ENCODE measurements at places on chromosomes 5 and 9. TPM values are rescaled to one million over a fixed set of nuclear protein-coding genes. Genes with fewer than 3 reads are reported as not detected.

The CER1 gene
- not detected for total RNA-seq

The NR5A1 gene
- not detected for total RNA-seq

The PCDHA1 gene
- total RNA-seq, result not detected

The NEUROG1 gene
- total RNA-seq, result not detected

The CNTNAP3B gene
- 2.2 TPM for total RNA-seq

The CRHBP gene
- not detected for total RNA-seq

- peak; percentile 45 for DNase-seq
- H3K4me1 ChIP-seq, result peaks cover 10% of the 10 kb centered on the region
- H3K27ac ChIP-seq, result peak overlapping the region; percentile 54
- peak overlapping the region; percentile 20 for H3K4me3 ChIP-seq
- H3K27me3 ChIP-seq, result no peaks in the 10 kb centered on the region
- peaks cover 8% of the 10 kb centered on the region for H3K36me3 ChIP-seq
Observed at GRCh38 chr9:16417749-16418148, 452.7 kb downstream of the BNC2 start.

DNA sequence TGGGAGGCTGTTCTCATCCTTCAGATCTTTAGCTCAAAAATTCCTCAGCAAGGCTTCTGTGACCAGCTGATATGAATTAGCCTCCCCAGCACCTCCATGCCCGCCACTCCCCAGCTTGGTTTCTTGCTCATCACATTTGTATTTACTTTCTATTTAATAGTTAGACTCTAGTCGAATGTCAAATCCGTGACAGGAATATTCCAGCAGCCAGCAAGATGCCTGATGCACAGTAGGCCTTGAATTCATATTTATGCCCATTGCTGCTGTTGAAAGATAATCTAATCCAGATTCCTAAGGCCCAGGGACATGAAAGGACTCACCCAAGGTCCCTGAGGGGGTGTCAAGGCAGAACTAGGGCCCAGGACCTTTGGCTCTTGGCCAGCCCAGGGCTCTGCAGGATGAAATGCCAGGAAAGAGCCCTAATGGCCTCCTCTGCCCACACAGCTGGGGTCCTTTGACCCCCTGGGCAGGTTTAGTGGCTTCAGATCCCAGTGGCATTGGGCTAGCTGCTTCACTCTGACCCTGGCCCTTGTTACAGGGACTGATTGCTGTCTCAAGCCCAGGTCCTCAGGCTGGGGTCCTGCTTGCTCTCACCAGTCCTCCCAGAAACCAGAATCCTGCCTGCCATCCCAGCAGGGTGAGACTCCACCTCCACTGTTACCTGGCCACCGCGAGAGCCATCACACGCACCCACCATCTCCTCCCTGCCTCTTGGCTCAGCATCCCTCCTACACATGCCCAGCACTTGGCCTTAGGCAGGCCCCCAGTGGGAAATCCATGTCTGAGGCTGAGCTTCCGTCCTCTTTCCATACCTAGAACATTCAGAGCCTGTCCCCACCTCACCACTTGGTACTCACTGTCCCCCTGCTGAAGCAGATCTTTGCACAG is 7.3 kb downstream of the CSF1R start:
- no peaks in the 10 kb centered on the region for H3K36me3 ChIP-seq
- H3K4me1 ChIP-seq, result peaks cover 4% of the 10 kb centered on the region
- no peak for DNase-seq
- H3K27me3 ChIP-seq, result peaks cover 29% of the 10 kb centered on the region
- no peak overlapping the region for H3K4me3 ChIP-seq

DNA sequence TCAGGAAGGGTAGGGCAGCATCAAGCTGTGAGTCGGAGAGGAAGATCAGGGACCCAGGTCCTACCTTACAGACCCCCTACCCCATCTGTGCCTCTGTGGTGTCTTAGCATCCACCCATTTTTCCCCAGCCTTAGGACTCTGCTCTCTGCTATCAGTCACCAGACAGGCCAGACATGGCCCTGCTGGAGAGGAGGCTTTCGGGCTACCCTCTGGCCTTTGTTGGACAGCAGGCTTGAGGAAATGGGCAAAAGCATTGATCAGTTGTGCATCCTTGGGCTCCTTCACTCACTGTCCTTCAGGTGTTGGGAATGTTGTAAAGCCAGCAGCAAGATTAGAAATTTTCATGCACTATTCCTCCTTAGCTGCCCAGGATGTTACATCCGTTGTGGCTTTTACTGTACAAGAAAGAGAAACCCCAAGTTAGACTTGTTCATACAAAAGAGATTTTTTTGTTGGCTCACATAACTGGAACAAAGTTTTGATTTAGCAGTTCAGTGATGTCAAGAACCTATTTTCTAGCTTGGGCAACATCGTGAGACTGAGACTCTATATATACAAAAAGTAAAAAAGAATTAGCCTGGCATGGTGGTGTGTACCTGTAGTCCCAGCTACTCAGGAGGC is 17.4 kb upstream of the TNFAIP8 start:
- H3K4me1 ChIP-seq, result peaks cover 3% of the 10 kb centered on the region
- H3K4me3 ChIP-seq, result no peak overlapping the region
- H3K27me3 ChIP-seq, result no peaks in the 10 kb centered on the region
- no peak overlapping the region for H3K27ac ChIP-seq
- H3K36me3 ChIP-seq, result no peaks in the 10 kb centered on the region
- DNase-seq, result no peak

- H3K27ac ChIP-seq, result peak overlapping the region; percentile 48
- peaks cover 25% of the 10 kb centered on the region for H3K4me1 ChIP-seq
- DNase-seq, result no peak
- no peaks in the 10 kb centered on the region for H3K27me3 ChIP-seq
Observed at GRCh38 chr5:54721951-54722654, 204.5 kb downstream of the SNX18 start.

GRCh38 chr9:37998881-37999587 is 70.0 kb downstream of the SHB start:
- no peak overlapping the region for H3K4me3 ChIP-seq
- H3K4me1 ChIP-seq, result peaks cover 52% of the 10 kb centered on the region
- DNase-seq, result peak; percentile 49

- H3K36me3 ChIP-seq, result no peaks in the 10 kb centered on the region
- DNase-seq, result no peak
- H3K27me3 ChIP-seq, result peaks cover 8% of the 10 kb centered on the region
- H3K27ac ChIP-seq, result no peak overlapping the region
- H3K4me1 ChIP-seq, result peaks cover 6% of the 10 kb centered on the region
Observed at GRCh38 chr9:127213859-127214258, 50.7 kb upstream of the GARNL3 start.

DNA sequence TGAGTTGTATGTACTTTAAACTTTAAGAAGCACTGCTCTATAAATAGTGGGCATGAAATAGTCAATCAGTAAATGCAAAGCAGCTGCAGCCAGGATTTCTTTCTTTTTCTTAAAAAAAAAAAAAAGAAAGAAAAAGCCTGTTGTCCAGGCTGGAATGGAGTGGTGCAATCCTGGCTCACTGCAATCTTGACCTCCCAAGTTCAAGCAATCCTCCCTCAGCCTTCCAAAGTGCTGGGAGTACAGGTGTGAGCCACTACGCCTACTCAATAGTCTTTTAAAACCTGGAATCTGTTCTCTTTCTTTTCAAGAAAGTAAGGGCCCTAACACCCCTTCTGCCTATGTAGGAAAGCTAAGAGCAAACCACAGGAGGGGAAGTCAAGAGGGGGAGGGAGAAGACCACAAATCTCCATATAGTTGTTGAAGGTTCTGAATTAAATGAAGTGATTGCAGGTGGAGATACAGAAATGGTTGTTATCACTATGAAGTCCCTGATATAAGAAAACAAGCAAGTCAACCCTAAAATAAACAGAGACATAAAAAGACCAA is 20.6 kb upstream of the TPD52L3 start:
- H3K27ac ChIP-seq, result no peak overlapping the region
- H3K27me3 ChIP-seq, result peaks cover 5% of the 10 kb centered on the region
- no peaks in the 10 kb centered on the region for H3K4me1 ChIP-seq
- no peaks in the 10 kb centered on the region for H3K36me3 ChIP-seq
- DNase-seq, result no peak
- H3K4me3 ChIP-seq, result no peak overlapping the region

GRCh38 chr9:16433494-16433893 is 437.0 kb downstream of the BNC2 start:
- H3K27ac ChIP-seq, result no peak overlapping the region
- H3K27me3 ChIP-seq, result no peaks in the 10 kb centered on the region
- no peak overlapping the region for H3K4me3 ChIP-seq

- no peaks in the 10 kb centered on the region for H3K27me3 ChIP-seq
- peaks cover 26% of the 10 kb centered on the region for H3K4me1 ChIP-seq
Observed at GRCh38 chr9:91102269-91102668, 259.4 kb downstream of the AUH start.

- no peak overlapping the region for H3K27ac ChIP-seq
- no peak for DNase-seq
- H3K4me1 ChIP-seq, result peaks cover 25% of the 10 kb centered on the region
- H3K4me3 ChIP-seq, result no peak overlapping the region
- no peaks in the 10 kb centered on the region for H3K27me3 ChIP-seq
Observed at GRCh38 chr9:133980864-133981588, 11.1 kb downstream of the VAV2 start.

- no peaks in the 10 kb centered on the region for H3K27me3 ChIP-seq
- peak; percentile 54 for DNase-seq
Observed at GRCh38 chr5:149177911-149178565, 36.7 kb downstream of the ABLIM3 start.

DNA sequence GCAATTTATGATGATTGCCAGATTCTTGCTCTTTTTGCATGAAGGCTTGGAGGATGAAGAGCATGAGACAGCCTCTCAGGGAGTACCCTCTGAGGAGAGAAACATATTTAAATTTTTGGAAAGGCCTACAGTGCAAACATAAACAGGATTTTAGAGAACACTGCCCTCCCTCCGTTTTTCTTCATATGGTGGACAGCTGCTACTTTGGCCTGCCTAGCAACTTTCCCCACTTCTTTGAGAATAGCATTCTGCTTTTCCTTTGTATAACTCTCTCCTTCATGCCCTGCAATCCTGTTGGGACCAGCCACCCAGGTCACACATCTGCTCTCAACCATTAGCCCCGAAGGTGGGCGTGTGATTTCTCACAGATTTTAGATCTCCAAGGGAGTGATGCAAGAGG is 20.5 kb upstream of the TXN start:
- H3K27me3 ChIP-seq, result peaks cover 3% of the 10 kb centered on the region
- H3K36me3 ChIP-seq, result no peaks in the 10 kb centered on the region
- H3K27ac ChIP-seq, result no peak overlapping the region
- no peak overlapping the region for H3K4me3 ChIP-seq
- peaks cover under 1% of the 10 kb centered on the region for H3K4me1 ChIP-seq

DNA sequence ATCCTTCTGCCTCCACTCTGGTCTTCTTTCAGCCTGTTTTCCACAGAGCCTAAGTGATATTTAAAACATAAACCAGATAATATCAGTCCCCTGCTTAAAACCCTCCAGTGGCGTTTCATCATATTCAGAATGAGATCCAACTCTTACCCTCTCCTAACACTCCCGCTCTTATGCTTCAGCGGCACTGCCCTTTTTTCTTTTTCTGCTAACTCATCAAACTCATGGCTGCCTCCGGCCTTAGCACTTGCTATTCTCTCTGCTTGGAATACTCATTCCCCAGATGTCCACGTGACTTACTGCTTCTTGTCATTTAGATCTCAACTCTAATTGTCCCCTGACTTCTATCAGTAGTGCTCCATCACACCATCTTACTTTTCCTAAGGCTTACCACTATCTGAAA is 73.6 kb downstream of the PIP5K1B start:
- no peak overlapping the region for H3K27ac ChIP-seq
- no peak for DNase-seq
- no peaks in the 10 kb centered on the region for H3K27me3 ChIP-seq

DNA sequence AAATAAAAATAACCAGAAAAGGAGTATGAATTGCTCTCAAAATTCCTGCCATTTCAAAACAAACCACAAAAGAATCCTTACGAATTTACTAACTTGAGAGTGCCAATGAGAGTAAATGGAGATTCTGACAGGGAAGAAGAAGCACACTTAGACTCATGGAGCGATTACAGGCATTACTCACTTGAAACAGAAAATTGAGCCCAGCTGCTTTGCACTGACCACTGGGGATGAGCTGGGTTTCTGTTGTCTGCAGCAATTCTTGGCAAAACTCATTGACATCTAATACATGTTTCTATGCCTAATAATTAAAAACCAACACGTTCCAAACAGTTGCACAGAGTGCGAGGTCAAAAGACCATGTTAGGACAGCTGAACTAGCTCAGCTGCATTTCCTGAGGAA is 731.6 kb downstream of the DNAH5 start:
- DNase-seq, result no peak
- no peaks in the 10 kb centered on the region for H3K4me1 ChIP-seq
- no peaks in the 10 kb centered on the region for H3K27me3 ChIP-seq
- H3K27ac ChIP-seq, result no peak overlapping the region
- H3K4me3 ChIP-seq, result no peak overlapping the region
- no peaks in the 10 kb centered on the region for H3K36me3 ChIP-seq

DNA sequence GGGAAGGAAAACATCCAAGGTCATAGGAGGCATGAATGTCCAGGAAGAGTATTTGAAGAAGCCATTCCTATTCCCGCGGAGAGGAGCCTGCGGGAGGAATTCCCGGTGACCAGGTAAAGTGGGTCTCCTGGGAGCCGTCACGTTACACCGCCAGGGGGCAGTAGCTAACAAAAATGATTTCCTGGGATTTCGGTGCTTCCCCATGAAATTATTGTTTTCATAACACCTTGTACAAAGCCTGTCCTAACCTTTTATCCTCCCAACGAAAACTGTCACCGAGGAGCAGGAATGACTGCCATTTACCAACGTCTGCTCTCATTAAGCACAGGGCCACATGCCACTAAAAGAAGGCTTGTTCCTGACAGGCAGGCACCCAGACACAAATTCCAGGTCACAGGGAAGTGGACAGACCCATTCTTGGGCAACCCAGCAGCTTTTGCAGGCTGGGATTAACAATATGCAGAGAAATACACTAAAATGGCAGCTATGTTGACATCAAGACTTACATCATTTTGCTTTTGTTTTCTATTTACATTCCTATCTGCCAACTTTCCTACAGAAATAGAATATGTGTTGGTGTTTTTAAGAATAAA is 41.2 kb upstream of the CTSL start:
- H3K36me3 ChIP-seq, result no peaks in the 10 kb centered on the region
- H3K27me3 ChIP-seq, result peaks cover 2% of the 10 kb centered on the region
- H3K27ac ChIP-seq, result no peak overlapping the region
- DNase-seq, result peak; percentile 24

- peak; percentile 76 for DNase-seq
- H3K27me3 ChIP-seq, result no peaks in the 10 kb centered on the region
- no peak overlapping the region for H3K4me3 ChIP-seq
- no peak overlapping the region for H3K27ac ChIP-seq
- no peaks in the 10 kb centered on the region for H3K36me3 ChIP-seq
- H3K4me1 ChIP-seq, result no peaks in the 10 kb centered on the region
Observed at GRCh38 chr5:36944607-36945225, 68.1 kb downstream of the NIPBL start.
